NCI-H82 (cell line): ENCODE measurements at places on chromosomes 11 and 22.

GRCh38 chr11:18329196-18329870 is 7.0 kb downstream of the GTF2H1 start:
- no peak for DNase-seq

DNA sequence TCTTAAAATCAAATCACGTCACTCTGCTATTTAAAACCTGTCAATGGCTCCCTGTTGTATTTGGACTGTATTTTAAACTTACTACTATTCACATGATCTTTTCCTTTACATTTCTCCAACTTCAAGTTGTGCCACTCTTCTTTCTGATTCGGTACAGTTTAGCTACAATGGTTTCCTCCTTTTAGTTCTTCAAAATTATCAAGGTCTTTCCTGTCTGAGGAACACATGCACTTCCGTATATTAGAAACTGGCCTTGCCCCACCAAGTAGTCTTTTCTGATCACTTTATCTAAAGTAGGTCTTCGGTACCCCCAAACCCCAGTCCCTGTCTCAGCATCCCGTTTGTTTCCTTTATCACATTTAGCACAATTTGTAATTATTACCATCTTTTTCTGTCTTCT is 81.8 kb downstream of the MTMR3 start:
- DNase-seq, result no peak

GRCh38 chr11:83543706-83544439 is 257.7 kb upstream of the CCDC90B start:
- DNase-seq, result peak; percentile 8

DNA sequence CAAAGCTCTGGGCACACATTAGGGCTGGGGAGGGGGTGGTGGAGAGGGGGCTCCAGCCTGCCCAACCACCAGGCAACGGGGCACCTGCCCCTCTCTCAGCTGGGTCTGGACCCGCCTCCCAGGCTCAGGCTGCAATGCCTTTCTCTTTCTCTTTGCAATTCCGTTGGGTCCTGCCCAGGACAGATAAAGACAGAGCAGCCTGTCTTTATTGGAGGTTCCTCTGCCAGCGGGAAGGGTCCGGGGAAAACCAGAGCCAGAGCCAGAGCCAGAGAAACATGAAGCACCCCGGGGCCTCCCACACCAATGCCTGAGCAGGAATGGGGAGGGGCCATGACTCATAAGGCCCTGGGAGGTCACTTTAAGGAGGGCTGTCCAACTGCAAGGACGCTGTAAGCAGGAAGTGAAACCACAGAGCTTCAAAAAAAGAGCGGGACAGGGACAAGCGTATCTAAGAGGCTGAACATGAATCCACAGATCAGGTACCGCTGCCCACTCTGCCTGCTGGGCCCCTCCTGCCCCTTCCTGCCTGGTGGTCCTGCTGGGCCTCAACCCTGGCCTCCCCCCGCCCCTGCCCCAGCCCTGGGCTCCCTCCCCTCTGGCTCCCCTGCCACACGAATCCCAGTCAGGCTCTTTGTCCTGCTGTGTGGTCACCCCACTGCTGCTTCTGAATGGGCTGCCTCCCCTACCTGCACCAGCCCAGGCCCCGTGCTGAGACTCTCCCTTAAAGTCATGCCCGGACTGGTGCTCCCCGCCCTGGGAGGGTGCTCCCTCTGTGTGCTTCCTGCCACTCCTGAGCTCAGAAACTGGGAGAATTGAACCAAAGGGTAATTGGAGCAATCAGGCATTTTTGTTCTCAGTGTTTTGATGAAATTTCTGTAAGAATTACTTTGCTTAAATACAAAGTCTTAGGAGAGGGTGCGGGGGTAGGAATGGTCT is at the start of gene APOBEC3B:
APOBEC3B (plus strand) TSS at position 356 of the 936 bp plus-strand sequence; CDS start at position 463, 107 bp downstream.
- no peak for DNase-seq

GRCh38 chr11:15216678-15217077 is 102.0 kb downstream of the INSC start:
- DNase-seq, result peak; percentile 8

DNA sequence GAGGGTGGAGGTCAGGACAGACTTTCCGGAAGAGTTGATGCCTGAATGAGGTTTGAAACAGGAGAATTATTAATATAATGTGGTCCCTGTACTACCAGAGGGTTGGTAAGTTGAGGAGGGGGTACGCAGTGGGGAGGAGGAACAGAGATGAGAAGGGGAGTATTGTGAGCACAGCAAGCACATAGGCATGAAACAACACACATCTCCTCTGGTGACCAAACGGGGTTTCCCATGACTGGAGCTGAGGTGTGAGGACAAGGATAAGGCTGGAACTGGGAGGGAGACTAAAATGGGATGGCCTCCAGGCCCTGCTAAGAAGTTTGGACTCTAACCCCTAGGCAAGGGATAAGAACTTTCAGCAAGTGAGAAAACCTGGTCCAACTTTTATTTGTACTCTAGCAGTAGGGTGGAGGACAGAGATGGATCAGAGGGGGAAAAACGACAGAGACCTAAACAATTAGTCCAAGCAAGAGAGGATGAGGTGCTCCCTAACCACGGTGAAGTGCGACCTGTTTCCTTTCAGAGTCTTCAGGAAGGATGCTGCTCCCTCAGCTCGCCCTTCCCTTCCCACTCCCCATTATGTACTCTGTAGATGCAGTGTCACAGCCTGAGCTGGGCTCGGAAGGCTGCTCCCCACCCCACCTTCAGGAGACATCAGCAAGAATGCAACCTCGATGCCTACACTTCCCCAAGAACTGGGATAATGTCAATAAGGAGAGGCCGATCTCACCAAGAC is 59.2 kb downstream of the BTG4 start:
- DNase-seq, result no peak

DNA sequence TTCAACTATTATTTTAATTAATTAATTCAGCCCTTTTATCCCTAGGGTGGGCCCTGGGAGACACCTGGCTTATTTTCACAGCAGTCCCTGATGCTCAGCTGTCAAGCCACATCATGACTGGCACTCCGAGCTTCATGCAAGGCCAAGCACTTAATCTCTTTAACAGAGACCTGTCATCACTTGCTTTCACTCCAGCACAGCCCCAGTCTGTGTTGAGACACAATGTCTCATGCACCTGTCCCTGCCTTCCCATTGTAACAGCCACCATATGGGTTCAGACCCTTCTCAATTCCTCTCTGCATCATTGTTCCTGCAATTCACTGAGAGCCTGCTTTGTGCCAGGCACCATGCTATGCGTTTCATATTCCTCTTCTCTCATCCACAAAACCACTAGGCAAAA is 222.2 kb upstream of the TENM4 start:
- peak; percentile 82 for DNase-seq

GRCh38 chr11:122162095-122162494 is 46.1 kb upstream of the BLID start:
- no peak for DNase-seq

- DNase-seq, result no peak
Observed at GRCh38 chr22:36385491-36386350, 2.0 kb downstream of the MYH9 start.

DNA sequence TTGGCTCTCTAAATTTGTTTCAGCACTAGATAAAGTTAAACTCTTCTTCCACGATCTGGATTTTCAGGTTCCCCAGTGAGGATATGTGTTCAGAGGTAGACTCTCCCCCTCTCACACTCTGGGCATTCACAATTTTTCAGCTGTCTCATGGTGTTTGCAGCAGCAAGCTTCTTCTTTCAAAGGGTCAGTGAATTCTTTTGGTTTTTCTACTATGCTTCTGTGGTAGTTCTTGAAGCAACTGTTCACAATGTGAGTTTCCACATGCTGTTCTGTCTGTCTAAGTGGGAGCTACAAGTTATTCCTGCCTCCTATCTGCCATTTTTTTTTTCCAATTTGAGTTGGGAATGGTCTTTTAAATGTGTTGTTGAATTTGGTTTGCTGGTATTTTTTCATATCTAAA is 25.4 kb downstream of the CNTF start:
- DNase-seq, result no peak

GRCh38 chr11:108302121-108302785 is 79.4 kb downstream of the ATM start:
- no peak for DNase-seq

DNA sequence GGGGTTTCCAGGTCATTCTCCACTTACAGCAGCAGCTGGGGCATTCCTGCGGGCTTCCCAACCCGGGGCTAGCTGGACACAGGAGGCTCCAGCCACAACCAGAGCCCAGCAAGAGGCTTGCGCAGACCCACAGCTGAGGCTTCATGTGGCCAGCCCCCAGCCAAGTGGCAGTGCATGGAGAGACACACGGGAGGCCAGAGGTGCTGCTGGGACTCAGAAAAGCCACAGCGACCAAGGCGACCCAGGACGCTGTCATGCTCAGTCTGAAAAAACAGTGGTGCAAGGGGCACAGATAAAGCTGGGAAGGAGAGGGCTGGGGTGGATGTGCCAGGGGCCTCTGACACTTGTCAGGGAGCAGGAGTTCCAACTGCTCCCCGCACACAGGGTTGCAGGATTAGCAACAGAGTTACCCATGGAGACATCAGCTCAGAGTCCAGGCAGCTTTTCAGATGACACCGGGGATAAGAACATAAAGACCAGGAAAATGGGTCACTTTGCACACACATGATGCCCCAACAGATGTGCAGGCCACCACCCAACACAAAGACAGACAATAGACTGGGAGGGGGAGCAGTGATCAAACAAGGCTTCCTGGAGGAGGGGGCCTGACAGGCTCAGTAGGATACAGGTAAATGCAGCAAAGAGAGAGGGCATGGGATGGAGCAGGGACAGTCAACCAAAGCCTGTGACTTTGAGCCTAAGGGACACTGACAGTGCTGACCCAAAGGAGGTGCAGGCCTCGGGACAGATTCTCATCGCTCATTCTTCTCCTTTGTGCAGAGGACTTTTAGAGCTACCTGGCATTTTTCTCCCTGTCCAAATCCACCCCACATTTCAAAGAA is 6.9 kb upstream of the NEAT1 start:
- peak; percentile 28 for DNase-seq

GRCh38 chr22:23840026-23840425 is 1.2 kb upstream of the DERL3 start:
- DNase-seq, result no peak

GRCh38 chr11:58900479-58901420 is 38.5 kb upstream of the GLYATL1 start:
- peak; percentile 5 for DNase-seq

- DNase-seq, result no peak
Observed at GRCh38 chr11:73233211-73233610, 15.1 kb downstream of the P2RY2 start.

DNA sequence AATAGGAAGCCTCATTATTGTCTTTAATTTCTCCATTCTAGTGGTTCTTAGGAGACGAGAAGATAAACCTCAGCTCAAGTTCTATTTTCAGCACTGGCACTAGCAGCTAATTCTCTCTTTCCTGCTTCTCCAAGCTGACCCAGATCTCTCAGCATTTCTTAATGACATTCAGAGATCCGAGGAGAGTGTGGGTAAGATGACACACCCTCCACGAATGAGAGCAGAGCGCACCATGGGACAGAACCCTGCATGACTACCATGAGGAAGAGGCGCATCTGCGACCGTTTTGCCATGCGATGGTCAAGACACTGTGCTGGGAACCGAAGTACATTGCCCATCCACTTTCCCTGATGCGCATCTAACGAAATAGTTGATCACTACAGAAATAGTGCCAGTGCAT is 241.8 kb downstream of the LARGE1 start:
- DNase-seq, result no peak

- peak; percentile 33 for DNase-seq
Observed at GRCh38 chr11:83611600-83611999, 325.4 kb upstream of the CCDC90B start.

DNA sequence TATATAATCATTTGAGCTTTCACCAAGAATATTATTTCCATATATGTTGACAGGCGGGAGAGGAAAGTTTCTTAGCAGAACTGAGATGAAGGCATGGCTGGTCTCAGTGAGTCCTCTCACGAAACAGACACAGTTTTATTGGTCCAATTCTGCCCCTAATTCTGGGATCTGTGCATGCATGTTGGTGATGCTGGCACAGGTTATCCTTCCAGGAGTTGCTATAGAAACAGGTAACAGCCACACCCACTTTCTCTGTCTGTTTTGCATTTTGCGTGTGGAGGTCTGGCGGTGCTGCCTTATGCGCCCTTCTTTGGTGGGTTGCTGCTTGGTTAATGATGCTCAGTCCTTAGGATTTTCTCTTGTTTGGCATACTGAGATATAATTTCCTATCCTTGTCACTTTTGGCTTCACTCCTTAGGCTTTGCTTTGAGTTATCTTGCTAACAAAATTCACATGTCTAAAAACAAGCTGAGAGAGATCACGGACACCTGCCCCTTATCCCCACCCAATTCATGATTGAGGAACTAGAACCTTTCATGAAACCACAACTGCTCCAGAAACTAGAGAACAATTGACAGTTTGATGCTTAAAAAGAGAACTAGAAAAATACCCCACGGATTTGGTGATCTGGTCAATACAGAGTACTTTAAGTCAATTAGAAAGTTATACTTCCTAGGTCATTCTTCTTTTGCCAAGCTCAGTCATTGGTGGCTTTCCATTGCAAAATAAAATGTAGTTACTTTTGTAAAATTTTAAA is 189.3 kb downstream of the FAT3 start:
- DNase-seq, result no peak

DNA sequence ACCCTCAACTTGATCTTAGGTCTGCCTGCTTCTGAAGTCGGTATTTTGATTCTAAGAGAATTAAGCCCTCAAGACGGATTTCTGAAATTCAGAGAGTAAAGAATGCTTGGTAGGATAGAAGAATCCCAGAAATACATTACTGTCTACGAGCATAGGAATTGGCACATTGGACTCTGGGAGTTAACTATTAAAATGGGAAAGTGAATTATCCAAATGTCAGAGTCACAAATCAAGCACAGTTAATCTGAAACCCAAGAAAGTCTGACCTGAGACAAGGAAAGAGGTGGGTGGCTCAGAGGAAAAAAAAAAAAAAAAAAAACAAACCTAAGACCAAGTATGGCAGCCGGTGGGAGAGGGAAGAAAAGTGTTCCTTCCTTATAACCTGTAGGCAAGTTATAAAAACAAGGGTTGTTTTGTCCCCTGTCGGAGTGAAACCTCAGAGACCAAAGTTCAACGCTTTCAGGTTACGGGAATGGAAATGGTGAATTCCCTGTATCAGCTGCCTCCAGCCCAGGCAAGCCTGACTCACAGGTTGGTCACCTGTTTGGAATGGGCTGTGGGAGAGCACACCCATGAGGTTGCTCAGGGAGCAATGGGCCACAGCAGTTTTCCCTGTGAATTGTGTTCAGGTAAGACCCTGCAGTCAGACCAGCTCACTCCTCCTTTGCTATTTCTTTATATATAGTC is 139.0 kb downstream of the ETS1 start:
- DNase-seq, result no peak

DNA sequence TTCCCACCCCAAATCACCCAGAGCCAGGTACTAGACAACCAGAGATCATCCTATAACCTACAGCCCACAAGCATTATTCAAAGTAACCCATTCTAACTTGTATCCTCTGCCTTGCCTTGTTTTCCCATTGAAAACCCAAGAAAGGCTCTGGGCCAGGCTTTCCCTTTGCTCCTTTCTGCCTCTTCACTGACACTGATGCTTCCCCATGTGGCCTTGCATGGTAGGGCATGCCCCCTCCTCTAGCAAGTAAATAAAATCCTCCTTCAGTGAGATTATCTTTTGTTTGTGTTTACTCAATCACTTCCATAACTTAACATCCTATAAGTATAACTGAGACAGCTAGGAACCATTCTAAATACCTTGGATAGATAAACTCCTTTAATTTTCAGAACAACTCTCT is 65.6 kb upstream of the FAR1 start:
- DNase-seq, result no peak
